ENCODE measurements at places on chromosomes 2 and 18. TPM values are rescaled to one million over a fixed set of nuclear protein-coding genes. Genes with fewer than 3 reads are reported as not detected.

- no peak for DNase-seq
Measured at GRCh38 chr2:142307086-142307485, 176.3 kb upstream of the LRP1B start.

DNA sequence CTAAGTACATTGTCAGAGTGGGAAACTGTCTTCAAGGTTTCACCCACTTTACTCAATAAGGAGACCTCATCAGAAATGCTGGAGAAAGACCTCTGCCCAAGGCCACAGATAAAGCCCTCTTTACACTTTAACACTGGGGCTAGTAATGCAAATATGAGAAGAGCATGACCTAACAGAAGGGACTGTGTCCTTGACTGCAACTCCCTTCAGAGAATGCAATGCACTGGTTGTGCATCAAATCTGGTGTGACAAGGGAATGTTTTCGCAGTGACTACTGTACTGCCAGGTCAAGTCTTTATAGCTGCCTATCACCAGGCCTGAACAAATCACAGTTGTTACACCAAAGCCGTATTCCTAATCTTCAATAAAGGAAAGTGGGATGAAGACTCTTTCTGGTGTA is 28.6 kb downstream of the CDH19 start:
- no peak for DNase-seq

GRCh38 chr2:10922307-10923007 is 10.7 kb downstream of the KCNF1 start:
- DNase-seq: no peak

GRCh38 chr2:231472816-231473215 is 8.5 kb upstream of the NCL start:
- no peak for DNase-seq

DNA sequence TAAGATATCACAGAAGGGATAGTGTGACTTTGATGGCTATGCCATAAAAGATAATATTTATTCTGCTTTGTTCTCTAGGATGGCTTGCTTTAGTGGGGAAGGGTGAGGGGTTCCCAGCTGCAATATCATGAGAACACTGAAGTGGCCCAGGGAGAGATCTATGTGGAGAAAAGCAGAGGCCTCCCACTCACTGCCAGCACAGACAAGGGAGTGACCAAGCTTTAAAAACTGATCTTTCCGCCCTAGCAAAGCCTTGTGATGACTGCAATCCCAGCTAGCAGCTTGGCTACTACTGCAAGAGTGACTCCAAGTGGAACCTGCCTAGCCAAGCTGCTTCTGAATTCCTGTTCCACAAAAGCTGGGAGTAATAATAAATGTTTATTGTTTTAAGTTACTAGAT is 7.8 kb upstream of the DDX1 start:
- no peak for DNase-seq

- DNase-seq: no peak
Measured at GRCh38 chr2:48938231-48938630, 182.7 kb upstream of the LHCGR start.

GRCh38 chr2:106205488-106205887 is 11.4 kb upstream of the UXS1 start:
- no peak for DNase-seq

DNA sequence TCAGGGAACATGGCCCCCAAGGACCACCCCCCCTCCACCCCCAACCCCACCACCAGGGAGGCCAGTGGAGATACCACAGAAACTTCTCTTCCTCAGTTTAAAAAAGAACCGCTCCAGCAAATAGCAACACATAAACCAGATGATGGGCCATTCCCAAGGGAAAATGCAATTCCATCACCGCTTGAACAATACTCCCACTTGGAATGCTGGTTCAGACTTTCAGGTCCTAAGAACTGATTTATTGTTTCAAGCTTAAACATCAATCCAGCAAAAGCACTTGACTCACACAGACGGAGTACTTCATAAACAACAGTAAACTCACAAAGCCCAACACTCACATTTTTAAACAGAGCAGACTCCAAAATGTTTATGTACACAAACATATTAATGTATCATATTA is 6.9 kb downstream of the HDAC4 start:
- peak; percentile 27 for DNase-seq

GRCh38 chr18:43934781-43935471 is 657.6 kb upstream of the SYT4 start:
- peak; percentile 74 for DNase-seq

- DNase-seq: no peak
Measured at GRCh38 chr18:72128649-72129048, 415.5 kb downstream of the CBLN2 start.

DNA sequence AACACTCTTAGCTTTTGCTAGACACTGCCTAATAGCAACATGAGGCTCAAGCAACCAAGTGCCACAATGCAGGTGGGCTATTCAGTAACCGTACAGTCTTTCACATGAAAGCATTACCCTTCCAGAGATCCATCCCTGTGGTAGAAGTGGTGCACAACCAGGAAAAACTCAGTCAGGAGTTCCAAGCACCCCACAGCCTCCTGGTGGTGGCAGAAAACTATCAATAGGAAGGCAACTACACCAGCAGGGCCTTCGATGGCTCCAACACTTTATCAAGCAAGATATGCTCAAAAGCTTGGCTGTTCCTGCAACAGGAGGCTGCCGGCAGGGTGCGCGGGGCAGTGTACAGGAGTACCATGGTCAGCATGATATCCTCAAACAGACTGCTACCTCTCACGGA is 176.1 kb upstream of the DLGAP1 start:
- no peak for DNase-seq

- peak; percentile 51 for DNase-seq
Measured at GRCh38 chr2:203361922-203362321, 33.7 kb downstream of the ABI2 start.

DNA sequence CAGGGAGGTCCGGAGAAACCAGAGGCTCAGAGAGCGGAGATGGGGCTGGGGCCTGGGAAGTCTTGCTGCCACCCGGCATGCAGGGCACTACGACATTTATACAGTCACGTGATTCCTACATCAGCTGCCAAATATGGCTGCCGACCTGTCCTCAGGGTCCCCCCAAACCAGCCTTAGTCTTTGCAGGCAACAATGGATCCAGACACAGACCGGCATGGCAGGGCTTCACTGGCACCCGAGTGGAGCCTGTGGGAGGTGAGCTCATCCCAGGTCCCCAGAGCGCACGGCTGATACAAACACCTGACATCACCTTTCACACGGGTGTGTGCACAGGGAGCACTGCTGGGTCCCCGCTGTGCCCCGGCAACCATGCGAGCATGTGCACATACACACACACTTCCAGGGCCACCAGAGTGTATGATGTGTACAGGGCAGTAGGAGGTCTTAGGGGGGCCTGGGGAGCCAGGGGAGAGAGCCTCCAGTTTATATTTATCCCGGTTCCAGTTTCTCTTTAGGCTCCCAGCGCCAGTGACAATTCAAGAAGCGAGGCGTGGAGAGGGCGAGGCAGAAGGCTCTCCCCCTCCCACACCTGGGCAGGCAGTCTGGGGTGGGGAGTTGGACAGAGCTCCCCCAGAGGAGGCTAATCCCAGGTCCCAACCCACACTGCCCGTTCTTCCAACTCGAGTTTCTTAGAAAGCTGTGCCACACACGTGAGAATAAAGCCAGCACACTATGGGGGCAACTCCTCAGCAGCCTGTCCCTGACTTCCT is 2.7 kb downstream of the SEMA4C start:
- DNase-seq: no peak

DNA sequence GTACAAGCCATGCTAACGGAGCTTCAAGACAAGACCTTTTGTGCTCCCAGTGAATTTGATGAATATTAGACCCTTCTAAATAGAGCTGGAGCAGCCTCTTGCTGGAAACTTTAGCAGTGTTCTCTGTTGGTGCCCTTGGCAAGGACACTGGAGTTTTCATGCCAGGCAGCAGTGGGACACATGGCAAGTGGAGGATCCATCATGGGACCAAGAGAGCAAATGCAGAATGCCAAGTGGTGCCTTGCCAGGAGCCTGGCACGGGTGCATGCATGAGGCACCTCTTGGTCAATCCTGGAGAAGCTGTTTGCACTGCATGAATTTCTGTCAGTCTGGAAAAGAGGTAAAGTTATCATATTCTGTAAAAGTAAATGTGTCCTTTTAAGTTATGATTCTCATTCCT is 59.1 kb downstream of the NETO1 start:
- DNase-seq: no peak

DNA sequence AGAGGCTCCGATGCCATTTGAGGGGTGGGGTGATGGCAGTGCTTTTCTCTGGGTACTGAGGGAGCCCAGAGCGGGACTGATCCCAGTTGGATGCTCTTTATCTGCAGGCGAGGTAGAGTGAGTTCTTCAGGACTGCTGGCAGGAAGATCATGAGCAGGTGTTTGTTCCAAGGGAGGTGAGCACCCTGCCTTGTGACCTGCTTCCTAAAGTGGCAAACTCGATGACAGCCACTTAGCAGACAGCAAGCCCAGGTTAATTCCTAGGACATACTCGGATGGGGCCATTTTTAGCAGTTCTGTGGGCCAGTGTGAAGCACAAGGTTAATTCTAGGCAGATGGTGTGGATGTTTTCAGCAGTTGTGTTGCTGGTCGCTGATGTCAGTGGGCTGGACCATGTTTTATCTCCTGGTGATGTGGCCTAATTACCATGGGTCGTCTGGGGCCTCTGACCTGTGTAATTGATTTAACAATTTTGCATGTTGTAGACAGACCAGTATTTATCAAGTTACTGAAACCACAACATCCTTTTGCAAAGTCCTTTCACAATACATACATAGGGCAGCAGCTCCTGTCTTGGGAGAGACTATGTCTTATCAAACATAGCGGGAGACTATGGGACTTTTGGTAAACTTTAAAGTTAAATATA is 4.9 kb downstream of the FKBP1B start:
- DNase-seq: no peak

- no peak for DNase-seq
Measured at GRCh38 chr2:221374234-221374633, 197.9 kb downstream of the EPHA4 start.

DNA sequence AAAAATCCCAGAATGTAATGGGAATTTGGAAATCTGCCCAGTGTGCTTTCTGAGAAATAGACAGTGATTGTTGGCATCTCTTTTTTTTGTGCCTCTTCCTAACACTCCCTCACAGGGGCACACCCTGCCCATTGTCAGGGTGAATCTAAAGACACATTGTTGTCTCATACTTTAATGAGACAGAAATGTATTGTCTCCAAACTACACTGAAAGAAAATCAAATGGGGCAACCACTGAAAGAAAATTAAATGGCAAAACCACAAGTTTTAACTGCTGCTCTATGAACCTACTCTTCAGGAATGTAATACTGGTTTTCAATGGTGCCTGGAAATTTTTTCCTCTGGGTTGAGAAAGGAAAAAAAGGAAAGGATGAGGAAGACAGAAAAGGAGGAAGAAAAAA is 43.2 kb upstream of the GLS start:
- DNase-seq: peak; percentile 48

DNA sequence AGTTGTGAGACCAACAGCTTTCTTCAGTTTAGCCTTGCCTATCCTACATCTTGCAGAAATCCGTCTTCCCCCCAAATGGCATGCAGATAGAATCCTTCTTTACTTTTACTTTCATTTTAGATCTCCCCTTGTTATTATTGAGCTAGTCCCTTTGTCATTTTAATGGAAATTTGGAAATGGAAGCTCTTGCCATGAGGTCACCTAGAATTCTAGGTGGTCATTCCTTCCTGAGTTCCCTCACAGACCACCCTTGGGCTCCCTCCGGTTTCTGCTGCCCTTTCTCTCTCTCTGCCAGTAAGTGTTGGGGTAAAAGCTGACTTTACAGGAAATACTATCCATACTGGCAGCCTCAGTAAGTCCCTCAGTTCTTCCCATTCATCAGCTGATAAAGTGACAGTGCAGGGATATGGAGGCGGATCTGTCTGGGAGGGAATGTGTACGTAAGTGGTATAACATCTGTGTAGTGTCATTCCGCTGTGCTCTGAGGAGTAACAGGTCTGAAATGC is 30.2 kb downstream of the ARHGAP25 start:
- DNase-seq: peak; percentile 92

GRCh38 chr2:151381266-151381665 is 23.9 kb downstream of the TNFAIP6 start:
- DNase-seq: peak; percentile 65

DNA sequence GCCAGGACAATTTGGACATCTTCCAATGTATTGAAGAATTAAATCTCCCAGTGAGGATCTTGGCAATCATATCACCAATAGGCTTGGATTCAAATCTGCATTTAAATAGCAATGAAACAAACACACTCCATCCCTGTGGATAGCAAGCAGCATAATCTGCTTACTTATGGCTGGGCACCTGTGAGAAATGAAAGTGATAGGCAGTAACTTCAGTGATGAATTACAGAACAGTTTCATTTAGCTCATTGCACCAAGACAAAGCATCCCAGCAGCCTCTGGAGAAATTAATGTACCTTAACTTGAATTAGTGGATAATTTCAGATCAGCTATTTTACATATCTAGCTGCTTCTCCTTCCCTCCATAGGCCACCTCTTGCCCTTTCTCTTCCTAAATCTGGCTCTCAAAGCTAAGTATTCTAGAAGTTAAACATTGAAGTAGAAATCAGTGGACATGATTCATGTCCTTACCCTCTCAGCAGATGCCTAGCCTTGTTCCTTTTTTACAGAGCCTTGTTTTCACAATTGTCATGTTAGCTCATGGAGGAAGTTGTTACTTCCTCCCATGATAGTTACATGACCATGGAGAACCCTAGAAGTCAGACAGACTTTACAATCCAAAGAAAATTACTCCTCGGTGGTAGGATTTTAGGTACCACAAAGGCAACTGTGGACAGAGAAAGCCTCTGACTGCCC is 88.5 kb upstream of the TACR1 start:
- no peak for DNase-seq

DNA sequence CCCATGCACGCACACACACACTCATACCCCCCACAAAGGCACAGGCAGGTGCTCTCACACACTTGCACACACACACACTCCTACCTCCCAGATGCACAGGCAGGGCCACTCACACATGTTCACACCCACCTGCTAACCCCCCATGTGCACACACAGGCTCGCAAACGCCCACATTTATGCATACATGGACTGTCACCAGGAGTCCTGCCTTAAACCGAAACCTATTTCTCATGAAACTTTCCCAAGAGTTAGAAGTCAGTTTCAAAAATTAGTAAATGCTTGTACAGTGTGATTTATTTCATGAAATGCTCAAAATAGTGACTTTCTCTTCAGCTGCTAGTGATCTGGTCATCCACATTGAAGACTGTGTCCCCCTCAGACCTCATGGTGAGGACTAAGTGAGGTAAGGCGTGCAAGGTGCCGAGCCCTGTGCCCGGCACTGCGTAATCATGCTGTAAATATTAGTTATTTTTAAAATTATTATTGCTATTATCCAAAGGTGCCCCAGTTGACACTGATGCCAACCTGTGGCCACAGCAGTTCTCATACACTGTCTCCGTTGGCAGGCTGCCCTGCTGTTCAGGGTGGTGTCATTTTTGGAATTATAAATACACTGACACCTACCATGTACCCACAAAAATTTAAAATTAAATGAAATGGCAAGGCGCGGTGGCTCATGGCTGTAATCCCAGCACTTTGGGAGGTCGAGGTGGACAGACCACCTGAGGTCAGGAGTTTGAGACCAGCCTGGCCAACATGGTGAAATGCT is 12.4 kb downstream of the CNNM4 start:
- DNase-seq: no peak

LYPD6 gene
- 0.90 TPM for total RNA-seq

VWA3B gene
- not detected for total RNA-seq

FBLN7 gene
- under 0.01 TPM for total RNA-seq

ARL4C gene
- 12.5 TPM for total RNA-seq

IFIH1 gene
- total RNA-seq: 1.4 TPM

WDR54 gene
- 43.6 TPM for total RNA-seq

C2orf72 gene
- total RNA-seq: not detected

APOB gene
- total RNA-seq: under 0.01 TPM

TUBA3D gene
- not detected for total RNA-seq

Data from IMR-90 (cell line).